Stimulated activated CD4-positive, alpha-beta T cell treated with anti-CD3 and anti-CD28 coated beads, Interleukin-1b, Interleukin-23, amount 100 ng/mL, for 4 hours (primary cell): ENCODE measurements at places on chromosomes 2 and 18.

DNA sequence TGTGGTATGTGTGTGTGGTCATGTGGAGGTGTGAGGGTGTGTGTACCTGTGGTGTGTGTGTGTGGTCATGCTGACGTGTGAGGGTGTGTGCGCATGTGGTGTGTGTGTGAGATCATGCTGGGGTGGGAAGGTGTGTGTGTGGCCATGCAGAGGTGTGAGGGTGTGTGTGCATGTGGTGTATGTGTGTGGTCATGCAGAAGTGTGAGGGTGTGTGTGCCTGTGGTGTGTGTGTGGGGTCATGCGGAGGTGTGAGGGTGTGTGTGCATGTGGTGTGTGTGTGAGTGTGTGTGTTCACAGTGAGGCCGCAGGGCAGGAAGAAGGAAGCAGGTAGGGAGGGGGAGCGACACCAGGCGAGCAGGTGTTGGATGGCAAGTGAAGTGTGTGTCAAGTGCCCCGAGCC, 259.0 kb downstream of the LOXHD1 start:
- no peak for DNase-seq

DNA sequence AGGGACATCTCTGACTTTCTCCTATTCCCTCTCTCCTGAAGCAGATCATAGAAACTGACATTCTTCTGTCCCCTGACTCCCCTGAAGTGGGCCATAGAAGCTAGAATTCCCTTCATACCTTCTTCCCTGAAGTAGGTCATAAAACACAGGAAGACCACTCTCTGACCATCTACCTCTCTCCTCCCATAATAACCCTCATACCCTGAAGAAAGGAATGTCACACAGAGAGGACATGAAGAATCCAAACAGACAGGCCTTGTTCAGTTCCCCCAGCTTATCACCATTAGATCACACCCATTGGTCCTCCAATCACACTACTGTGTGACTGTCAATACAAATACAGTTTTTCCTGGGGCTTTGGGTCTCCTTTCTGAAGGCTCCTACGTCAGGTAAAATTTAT, 347.1 kb downstream of the DLGAP1 start:
- DNase-seq: no peak

DNA sequence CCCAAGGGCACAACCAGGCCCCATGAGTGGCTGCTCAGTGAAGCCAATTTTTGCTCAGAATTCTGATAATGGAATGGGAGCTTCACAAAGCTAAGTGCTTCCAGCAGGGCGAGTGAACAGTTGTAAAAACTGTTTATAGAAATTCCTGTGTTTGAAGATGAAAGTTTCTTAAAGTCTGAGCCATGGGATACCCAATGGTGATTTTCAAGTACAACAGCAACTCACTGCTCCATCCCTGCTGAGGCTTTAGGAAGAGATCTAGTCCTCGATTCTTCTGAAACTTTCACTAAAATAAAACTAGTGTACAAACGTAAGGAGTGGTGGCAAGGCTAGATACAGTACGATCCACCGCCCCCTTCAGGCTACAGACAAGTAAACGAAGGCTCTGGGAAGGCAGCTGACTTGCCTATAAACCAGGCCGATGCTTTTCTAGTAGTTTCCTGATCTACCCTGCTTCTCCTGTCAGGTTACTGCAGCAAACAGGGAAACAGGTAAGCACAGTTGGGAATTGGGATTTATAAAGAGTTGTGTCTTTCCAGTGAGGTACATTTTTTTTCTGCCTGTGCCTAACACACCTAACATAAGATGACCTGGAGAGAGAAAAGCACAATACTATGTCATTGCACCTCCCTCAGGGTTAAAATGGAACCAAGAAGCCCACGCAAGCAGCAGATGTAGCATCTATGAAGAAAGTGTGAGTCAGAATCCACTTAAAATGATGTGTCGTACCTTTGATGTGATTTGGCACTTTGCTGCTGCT, 108.7 kb downstream of the UXS1 start:
- no peak for DNase-seq

GRCh38 chr2:163558251-163559021, 177.4 kb downstream of the FIGN start:
- DNase-seq: no peak

DNA sequence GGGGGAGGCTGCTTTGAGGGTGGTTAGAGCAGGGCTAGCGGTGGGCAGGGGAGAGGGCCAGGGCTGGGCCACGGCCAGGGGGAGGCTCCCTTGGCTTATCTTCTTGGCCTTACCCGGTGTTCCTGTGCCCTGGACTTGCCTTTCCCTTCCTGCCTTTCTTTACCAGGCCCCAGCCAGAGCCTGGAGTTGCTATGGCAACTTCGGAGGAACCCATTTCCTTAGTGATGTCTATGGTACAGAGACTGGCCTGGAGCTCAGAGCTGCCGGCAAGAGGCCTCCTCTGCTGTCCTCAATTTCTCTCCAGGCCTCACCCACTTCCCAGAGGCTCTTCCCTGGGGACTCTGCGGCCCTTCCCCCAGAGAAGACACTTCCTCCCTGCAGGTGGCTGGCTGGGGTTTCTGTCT, 11.5 kb downstream of the SPEG start:
- DNase-seq: no peak

DNA sequence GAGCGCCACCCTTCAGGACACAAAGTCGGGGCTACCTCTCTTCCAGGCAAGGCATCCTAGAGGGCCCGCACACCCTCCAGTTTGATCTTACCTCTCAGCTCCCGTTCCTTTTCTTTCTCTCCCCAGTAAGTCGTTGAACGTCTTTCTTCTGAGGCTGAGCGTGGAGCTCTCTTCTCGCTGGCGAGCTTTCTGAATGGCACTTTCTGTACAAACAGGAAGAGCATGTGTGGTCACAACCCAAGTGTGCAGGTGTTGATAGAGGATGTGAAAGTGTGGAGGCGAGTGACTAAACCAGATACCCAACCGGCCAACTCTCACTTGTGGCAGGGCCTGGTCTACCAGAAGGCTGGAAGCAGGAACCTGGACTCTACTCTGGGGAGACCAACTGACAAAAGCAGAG, at the start of gene AFF3:
AFF3 (minus strand) TSS at position 198 of the 400 bp plus-strand sequence. CDS start 38,136 bp downstream, outside the sequence.
- DNase-seq: no peak

- DNase-seq: no peak
These were observed 5.4 kb downstream of the SNORC start for GRCh38 chr2:232875256-232876121.

DNA sequence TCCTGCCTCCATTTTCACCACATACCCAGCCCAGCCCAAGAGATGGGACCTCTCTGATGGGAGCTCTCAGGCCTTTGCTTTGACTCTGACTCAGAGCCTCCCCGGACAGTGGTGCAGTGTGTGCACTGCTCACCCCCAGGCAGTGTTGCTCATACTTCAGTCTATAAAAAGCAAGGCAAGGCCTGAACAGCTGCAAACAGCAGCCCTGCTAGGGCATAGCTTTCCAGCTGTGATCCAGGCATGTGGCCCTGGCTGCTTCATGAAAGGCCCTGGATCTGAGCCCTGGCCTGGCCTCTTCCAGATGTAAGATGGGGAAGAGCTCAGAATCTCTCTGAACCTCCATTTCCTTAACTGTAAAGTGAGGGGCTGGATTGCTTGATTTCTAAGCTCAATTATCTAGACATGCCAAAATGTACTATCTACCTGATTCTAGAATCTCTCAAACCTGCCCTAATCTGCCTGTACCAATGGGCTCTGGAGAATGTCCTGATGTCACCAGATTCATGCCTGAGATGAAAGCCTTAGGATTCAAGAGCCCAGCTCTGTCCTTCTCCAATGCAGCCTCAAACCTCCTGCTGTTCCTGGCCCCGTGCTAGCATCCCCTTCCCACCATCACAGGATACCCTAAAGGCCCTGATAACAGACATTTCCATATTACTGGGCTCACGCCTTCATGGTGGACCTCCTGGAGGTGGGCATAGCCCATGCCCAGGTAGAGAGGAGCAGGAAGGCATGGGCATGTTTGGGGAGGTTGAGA, 206.9 kb downstream of the ARL4C start:
- no peak for DNase-seq

DNA sequence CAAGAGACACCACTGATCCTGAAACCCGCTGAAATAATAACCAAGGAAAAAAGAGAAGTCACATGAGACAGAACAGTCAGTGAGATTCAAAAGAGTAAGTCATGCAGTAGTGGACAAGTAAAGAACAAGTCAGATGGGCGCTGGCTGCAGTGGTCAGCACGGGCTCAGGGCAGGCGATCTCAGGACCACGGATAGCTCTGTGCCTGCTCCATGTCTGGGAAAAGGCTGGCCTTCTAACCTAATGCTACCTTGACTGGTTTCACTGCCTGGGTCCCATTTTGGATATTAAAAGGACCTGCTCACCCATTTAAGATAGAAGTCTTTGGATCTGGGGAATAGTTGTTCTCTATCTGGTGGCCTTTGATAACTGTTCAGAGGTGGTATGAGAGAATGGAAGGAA, 61.7 kb upstream of the LCLAT1 start:
- no peak for DNase-seq

GRCh38 chr2:174335254-174335987, 667 bp downstream of the SP9 start:
- DNase-seq: no peak

GRCh38 chr2:122417114-122417513, 661.7 kb downstream of the TSN start:
- no peak for DNase-seq

DNA sequence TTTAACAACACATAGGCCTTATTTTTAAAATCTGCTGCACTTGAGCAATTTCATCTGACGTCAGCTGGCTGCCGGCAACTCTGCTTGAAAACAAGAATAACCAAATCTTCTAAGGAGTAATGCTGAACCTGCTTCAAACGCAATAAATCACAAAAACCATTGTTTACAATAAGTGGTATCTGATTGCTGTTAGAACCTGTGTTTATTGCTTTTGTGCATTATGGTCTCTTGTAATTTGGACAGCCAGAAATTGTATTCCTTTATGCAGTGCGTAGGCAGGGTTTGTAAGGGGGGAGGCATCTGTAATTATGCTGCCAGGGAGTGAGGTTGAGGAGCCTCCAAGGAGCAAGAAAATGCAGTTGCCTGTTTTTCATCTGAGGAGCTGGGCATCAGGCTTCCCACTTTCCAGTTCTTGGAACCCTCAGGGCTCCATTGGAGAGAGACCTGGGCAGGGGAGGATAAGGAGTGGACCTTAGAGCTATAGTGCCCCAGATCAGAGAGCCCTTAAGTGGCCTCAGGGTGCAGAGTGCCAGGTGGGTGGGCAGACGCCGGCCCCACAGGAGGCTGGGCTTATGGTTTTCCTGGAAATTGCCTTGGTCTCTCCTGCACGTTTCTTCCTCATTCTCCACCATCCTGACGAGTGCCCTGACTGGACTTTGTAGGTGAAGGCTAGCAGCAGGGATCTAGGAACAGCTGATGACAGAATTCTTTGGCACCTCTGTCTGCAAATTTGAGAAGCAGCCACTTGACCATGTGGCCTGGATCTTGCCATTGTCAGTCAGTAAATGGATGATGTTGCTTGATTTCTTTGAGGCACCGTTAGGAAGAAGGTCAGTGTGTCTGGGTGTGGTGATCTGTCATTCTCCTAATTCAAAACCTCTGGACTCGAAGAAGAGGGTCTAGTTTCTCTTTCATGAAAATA, 129.2 kb downstream of the KLHL29 start:
- DNase-seq: no peak

- DNase-seq: no peak
These were observed 249.0 kb upstream of the TANK start for GRCh38 chr2:160911258-160911657.

GRCh38 chr2:147845411-147845971, 662 bp downstream of the ACVR2A start:
- peak; percentile 4 for DNase-seq

GRCh38 chr2:237763812-237764211, 34.8 kb upstream of the RBM44 start:
- DNase-seq: no peak

- no peak for DNase-seq
These were observed 27.5 kb upstream of the SUCLG1 start for GRCh38 chr2:84486441-84487115.

DNA sequence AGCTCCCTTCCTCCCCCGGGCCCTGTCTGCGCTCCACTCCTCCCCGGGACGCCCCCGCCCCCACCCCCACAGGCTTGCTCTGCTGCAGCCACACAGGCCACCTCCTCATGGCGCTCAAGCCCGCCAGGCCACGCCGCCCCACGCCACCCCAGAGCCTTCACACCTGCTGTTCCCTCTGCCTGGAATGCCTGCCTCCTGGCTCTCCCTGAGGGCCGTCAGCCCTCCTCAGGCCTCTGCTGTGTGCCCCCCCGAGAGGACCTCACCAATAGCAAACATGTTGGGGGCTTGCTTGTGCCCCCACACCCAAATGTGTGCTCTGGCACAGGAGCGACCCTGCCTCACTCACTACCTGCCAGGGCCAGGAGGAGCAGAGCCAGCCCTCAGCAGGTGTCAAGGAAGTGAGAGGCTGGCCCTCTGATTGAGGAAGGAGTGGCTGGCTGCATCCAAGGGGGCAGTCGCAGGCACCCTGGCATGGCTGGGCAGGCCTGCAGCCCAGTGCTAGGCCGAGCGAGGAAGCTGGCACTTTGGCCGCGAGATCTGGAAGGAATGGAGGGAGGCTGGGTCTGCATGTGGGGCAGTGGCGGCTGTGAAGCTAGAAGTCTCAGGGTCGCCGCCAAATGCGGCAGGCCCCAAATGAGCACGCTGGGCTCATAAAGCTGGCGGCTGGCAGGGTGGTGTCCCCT, 86.5 kb downstream of the INHBB start:
- DNase-seq: no peak

GRCh38 chr2:223032187-223033142, 19.5 kb upstream of the KCNE4 start:
- no peak for DNase-seq

GRCh38 chr2:194102546-194102945, 1554.5 kb upstream of the SLC39A10 start:
- DNase-seq: no peak

DNA sequence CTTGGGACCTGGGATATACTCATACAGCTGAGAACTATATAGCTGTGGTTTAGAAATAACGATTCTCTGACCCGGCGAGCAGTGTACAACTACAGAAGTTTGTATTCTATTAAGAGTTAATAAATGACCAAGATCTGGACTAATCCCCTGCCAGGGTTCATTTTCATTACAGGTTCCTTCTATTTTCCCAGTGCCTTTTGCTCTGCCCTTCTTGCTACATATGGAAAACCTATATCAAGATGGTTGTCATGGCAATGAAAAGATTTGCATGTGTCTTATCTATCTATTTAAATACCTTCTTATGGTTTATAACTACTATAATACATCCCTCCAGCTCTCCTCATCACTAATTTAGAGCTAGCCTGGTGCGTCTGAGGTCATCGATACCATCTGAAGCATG, 965.2 kb downstream of the BCL11A start:
- DNase-seq: no peak

- no peak for DNase-seq
These were observed 12.6 kb upstream of the MLPH start for GRCh38 chr2:237474442-237474911.

DNA sequence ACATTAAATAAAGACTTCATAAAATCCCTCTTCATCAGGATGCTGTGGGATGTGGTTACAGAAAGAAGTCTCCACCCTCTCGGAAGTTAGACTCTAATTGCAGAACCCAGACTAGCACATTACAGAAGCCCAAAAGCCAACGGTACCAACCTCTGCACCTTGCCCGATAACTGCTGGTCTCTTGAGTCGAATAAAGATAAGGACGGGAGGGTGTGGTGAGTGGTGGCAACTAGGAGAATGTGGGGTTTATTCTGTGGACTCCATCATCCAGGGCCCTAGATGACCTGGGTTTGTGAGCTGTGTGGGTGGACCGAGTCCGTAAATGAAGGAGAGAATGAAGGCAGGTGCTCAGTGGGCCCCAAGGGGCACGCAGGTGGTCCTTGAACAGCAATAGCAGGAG, 462.8 kb upstream of the ID2 start:
- DNase-seq: no peak

- DNase-seq: no peak
These were observed 44.1 kb downstream of the FARP2 start for GRCh38 chr2:241399941-241400922.
